ENCODE measurements at places on chromosomes 12 and 14.

GRCh38 chr14:89807892-89808291 is 146.6 kb downstream of the EFCAB11 start:
- DNase-seq = no peak

DNA sequence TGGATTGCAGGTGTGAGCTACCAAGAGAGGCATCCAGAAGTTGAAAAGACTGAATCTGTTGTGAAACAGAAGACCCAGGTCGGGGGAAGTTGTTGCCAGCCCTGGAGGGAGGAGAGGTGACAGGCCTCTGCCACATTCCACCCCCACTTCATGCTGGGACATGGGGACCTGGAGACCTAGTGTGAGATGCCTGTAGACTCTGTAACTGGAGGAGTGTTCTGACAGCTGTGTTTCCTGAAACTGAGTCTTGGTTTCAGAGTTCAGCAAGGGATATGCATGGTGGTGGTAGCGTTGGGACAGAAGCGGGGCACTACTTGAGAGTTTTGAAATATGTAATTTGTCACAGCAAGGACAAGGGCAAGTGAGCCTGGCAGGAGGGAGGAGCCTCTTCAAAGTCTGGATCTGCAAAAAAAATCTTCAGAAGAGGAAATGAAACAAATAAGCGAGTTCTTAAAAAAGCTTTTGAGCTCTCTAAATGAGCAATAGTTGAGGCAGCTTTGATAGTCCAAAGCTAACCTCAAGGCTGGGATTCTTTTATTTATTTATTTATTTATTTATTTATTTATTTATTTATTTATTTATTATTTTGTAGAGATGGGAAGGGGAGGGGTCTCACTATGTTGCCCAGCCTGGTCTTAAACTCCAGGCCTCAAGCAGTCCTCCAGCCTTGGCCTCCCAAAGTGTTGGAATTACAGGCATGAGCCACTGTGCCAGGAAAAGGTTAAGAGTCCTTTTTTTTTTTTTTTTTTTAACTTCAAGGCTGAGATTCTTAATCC is 58.9 kb upstream of the EEA1 start:
- no peak for DNase-seq

- no peak for DNase-seq
Measured at GRCh38 chr14:34792598-34792997, 78.2 kb upstream of the CFL2 start.

DNA sequence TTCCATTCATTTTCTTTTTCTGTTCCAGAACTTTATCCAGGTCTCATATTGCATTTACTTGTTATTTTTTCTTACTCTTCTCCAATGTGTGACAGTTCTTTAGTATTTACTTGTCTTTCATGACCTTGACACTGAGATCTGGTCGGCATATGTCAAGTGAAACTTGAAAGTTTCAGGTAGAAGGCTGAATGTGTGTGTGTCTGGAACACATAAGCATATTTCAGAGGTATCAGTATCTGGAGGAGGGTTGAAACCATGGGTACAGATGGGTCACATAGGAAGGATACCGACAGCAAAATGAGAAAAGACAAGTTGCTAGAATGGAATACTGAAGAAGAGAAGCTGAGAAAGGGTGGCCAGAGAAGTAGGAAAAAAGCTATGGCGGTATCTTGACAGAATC is 22.5 kb upstream of the PTGDR start:
- DNase-seq = no peak

- DNase-seq = no peak
Measured at GRCh38 chr12:62693376-62694050, 226.9 kb downstream of the MON2 start.

GRCh38 chr12:57459750-57460467 is at the start of gene GLI1:
Gene GLI1, plus strand, starts transcription at chr12:57459785. Its CDS starts 3,907 bp downstream, at chr12:57463692.
- peak; percentile 90 for DNase-seq

- DNase-seq = no peak
Measured at GRCh38 chr12:49332441-49332861, 4.5 kb downstream of the C1QL4 start.

Data from left forelimb (tissue), 1 donor.